ENCODE measurements at places on chromosomes 6 and 20. TPM values are rescaled to one million over a fixed set of nuclear protein-coding genes. Genes with fewer than 3 reads are reported as not detected.
A peak's percentile ranks its signal among the peaks of the same experiment; 100 is the strongest.

NR2E1 gene
- not detected for total RNA-seq

DEFB132 gene
- total RNA-seq: not detected

CNR1 gene
- 3.8 TPM for total RNA-seq

STX7 gene
- 53.0 TPM for total RNA-seq

LINC00237 gene
- not detected for total RNA-seq

DNAH8 gene
- not detected for total RNA-seq

EFHC1 gene
- 7.9 TPM for total RNA-seq

SAPCD1 gene
- 0.73 TPM for total RNA-seq

TMEM217 gene
- 1.9 TPM for total RNA-seq

APCDD1L gene
- total RNA-seq: 0.44 TPM

COL19A1 gene
- 2.5 TPM for total RNA-seq

MYO6 gene
- total RNA-seq: 6.5 TPM

WFDC10B gene
- total RNA-seq: not detected

- no peak for DNase-seq
Observed at GRCh38 chr20:41989935-41990635, 371.9 kb upstream of the CHD6 start.

- no peak for DNase-seq
Observed at GRCh38 chr20:16111172-16111832, 461.9 kb downstream of the KIF16B start.

GRCh38 chr6:169362501-169363121 is 109.0 kb upstream of the THBS2 start:
- no peak for DNase-seq

GRCh38 chr20:51378171-51378928 is 164.2 kb downstream of the NFATC2 start:
- no peak for DNase-seq

- DNase-seq: no peak
Observed at GRCh38 chr6:155646443-155646842, 190.8 kb upstream of the NOX3 start.

GRCh38 chr20:22890594-22891300 is 144.4 kb upstream of the SSTR4 start:
- no peak for DNase-seq

DNA sequence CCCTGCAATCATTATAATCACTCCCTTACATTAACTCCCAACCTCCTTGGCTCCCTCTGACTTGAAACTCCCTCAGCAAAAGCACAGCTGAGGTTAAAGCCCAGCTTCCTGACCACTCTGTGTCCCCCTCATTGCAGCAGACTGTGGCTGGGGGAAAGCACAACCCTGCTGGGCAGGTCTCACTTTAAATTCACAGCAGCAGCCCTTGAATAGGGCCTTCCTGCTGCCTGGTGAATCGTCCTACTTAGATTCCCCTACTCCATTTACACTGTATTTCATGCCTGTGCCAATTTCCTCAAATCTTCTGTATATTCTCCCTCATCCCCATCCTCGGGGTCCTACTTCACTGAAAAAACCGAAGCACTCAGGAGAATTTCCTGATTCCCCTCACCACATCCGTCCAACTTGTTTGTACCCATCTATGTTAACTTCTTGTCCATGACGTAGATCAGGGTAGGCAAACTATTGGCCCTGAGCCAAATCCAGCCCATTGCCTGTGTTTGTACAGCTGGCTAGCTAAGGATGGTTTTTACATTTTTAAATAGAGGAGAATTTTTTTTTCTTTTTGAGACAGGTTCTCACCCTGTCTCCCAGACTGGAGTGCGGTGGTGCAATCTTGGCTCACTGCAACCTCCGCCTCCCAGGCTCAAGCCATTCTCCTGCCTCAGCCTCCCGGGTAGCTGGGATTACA is 31.5 kb upstream of the GCM1 start:
- peak; percentile 49 for DNase-seq

GRCh38 chr6:143222801-143223231 is 162.1 kb downstream of the AIG1 start:
- no peak for DNase-seq

- no peak for DNase-seq
Observed at GRCh38 chr6:18327626-18328025, 59.5 kb upstream of the RNF144B start.

GRCh38 chr6:22980446-22980845 is 411.1 kb downstream of the HDGFL1 start:
- no peak for DNase-seq

GRCh38 chr6:131084982-131085381 is 21.9 kb upstream of the EPB41L2 start:
- no peak for DNase-seq

GRCh38 chr6:124881898-124882578 is 80.2 kb upstream of the RNF217 start:
- no peak for DNase-seq

DNA sequence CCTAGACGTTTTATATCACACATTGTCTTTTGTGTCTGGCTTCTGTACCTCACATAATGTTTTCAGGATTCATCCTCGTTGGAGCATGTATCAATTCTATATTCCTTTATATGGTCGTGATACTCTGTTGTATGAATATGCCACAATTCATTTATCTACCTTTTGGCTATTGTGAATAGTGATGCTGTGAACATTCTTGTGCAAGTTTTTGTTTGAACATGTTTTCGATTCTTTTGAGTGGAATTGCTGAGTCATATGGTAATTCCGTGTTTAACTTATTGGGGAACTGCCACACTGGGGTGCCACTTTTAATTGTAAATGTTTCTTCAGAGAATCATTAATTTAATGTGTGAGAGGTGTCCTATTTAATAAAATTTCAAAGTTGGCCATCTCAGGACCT is 101.2 kb downstream of the SLC35B3 start:
- DNase-seq: no peak

DNA sequence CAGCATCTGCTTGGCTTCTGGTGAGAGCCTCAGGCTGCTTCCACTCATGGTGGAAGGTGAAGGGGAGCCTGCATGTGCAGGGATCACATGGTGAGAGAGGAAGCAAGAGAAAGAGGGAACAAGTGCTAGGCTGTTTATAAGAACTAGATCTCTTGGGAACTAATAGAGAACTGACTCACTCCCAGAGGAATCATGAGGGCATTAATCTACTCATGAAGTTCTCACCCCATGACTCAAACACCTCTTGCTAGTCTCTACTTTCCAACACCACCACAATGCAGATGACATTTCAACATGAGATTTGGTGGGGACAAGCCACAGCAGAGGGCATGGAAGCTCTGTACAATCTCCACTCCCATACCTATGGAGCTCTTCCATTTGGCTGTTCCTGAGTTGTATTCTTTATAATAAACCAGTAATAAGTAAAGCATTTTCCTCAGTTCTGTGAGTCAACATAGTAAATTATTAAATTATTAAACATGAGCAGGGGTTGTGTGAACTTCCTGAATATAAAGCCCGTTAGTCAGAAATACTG is 524.1 kb upstream of the NRSN1 start:
- DNase-seq: no peak

GRCh38 chr20:43040427-43040826 is 149.3 kb downstream of the PTPRT start:
- no peak for DNase-seq

DNA sequence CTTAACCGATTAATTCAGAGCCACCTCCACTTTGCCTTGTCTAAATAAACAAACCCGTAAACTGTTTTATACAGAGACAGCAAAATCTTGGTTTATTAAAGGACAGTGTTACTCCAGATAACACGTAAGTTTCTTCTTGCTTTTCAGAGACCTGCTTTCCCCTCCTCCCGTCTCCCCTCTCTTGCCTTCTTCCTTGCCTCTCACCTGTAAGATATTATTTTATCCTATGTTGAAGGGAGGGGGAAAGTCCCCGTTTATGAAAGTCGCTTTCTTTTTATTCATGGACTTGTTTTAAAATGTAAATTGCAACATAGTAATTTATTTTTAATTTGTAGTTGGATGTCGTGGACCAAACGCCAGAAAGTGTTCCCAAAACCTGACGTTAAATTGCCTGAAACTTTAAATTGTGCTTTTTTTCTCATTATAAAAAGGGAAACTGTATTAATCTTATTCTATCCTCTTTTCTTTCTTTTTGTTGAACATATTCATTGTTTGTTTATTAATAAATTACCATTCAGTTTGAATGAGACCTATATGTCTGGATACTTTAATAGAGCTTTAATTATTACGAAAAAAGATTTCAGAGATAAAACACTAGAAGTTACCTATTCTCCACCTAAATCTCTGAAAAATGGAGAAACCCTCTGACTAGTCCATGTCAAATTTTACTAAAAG is 2.7 kb downstream of the FOXC1 start:
- no peak for DNase-seq

- peak; percentile 35 for DNase-seq
Observed at GRCh38 chr6:6556738-6557503, 31.6 kb upstream of the LY86 start.

- DNase-seq: no peak
Observed at GRCh38 chr6:5670811-5671561, 335.7 kb downstream of the NRN1 start.

DNA sequence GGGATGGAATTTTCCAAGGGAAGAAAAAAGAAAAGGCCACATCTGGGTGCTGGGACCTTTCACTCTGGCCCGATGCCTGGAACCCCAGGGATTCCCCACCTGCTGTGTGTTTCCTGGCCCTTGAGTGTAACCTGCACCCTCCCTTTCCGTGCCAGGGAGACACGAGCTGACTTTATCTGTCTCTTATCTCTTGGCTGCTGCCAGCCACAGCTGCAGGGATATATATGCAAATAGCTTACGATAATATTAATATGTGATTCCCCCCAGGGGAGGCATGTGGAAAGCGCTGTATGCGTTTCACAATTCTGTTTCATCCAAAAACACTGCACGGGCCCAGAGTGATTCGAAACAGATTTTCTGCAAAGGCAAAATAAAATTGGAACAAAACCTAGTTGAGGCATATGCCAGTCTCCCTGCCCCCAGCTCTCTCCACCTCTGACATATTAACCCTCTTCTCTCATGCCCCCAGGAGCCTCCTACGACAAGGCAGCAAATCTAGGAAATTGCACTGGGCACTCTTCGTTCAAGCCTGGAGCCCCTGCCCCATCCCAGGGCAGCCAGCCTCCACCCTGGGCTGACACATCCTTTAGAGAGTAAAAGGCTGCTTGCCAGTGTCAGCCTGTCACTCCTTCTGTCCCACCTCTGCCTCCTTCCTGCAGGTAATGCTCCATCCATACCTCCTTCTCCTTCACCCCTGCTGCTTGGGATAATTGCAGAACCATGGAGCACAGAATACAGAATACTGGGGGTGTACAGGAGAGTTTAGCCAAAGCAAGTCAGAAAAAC is 1.3 kb downstream of the RIPOR3 start:
- peak; percentile 33 for DNase-seq

DNA sequence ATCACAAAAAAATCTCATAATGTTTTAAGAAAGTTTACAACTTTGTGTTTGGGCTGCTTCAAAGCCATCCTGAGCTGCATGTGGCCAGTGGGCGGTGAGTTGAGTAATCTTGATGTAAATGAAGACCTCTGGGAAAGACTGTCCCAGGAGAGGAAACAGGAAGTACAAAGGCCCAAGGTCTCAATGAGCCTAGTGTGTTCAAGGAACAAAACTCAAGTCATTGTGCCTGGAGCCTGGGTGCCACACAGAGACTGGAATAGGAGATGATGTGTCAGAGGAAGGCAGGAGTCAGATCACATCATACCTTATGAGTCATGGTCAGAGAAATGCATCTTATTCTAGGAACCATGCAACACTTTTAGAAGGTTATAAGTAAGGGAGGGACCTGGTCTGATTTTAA is 51.5 kb downstream of the COL19A1 start:
- DNase-seq: no peak

GRCh38 chr6:71419217-71420094 is 130.8 kb downstream of the OGFRL1 start:
- DNase-seq: no peak

DNA sequence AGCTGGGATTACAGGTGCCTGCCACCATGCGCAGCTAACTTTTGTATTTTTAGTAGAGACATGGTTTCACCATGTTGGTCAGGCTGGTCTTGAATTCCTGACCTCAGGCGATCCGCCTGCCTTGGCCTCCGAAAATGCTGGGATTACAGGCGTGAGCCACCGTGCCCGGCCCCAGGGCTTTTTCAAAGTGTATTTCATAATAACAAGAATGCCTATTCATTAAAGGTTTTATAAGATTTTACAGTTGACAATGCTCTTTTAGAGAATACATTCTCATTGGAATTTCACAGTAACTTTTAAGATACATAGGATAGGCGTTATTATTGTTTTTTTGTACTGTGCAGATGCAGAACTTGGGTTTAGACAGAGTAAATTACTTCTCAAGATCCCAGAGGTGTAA is 52.6 kb upstream of the PTPRK start:
- no peak for DNase-seq

DNA sequence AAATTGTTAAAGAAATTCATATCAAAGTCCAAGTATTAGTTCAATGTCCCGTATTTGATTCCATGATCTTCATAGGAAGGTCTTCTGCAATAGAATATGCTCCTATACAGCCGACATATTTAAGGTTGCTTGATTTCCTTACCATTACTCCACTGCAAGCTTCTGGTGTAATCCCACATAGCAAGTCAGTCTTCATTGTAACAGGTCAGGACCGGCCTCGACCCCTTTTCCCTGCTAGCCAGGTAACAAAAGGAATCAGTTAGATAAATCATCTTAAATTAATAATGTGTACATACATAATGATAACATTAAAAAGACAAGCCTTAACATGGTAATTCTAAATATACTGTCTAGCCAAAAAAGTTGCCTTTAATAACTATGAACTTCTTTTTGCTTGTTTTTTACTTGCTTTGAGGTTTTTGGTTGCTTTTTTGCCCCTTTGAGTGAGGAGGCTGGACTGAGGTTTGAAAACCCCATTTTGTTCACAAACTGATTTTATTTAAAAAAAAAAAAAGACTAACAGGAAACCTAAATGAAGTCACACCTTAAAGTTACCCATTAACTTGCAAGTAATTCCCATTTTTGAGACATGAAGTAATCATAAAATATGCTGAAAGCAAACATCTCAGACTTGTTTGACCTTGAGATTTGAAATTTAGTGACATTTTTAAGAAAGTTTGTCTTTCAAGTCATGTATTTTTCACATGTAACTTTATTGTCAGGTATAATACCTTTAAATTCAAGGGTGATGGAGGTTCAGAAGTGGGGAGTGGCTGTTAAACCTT is 19.2 kb upstream of the SNX14 start:
- DNase-seq: no peak

GRCh38 chr20:47196091-47197081 is 160.1 kb downstream of the ZMYND8 start:
- DNase-seq: peak; percentile 76

DNA sequence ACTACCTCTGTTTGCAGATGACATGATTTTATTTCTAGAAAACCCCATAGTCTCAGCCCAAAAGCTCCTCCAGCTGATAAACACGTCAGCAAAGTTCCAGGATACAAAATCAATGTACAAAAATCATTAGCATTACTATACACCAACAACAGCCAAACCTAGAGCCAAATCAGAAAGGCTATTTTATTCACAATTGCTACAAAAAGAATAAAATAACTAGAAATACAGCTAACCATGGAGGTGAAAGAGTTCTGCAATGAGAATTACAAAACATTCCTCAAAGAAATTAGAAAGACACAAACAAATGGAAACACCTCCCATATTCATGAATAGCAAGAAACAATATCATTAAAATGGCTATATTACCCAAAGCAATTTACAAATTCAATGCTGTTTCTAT is 65.6 kb upstream of the HTR1E start:
- DNase-seq: no peak

Data from left cardiac atrium (tissue), 4 donors.